ENCODE measurements at places on chromosomes 4 and X. TPM values are rescaled to one million over a fixed set of nuclear protein-coding genes. Genes with fewer than 3 reads are reported as not detected.

XAGE2 gene
- not detected for total RNA-seq

DNA sequence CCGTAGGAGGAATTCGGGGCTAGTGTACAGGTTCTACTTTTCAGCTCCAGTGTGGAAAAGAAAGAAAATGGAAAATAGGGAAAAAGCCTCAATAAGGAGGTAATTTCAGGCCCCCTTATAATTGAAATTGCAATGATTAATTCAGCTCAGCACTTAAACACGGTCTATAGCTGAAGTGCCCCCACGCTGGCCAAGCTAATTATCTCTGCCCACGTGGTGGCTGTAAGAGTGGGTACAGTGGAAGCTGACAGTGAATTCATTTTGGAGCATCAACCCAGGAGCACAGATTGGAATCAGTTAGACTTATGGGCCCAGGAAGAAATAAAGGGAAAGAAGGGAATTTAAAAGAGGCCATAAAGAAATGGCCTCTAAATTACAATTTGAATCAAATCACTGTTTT, 631.1 kb upstream of the CPEB2 start:
- no peak for DNase-seq

AMBN gene
- not detected for total RNA-seq

WDR13 gene
- total RNA-seq: 87.4 TPM

GLUD2 gene
- 2.0 TPM for total RNA-seq

CLTRN gene
- total RNA-seq: 0.51 TPM

MAGEE1 gene
- total RNA-seq: 2.6 TPM

GRCh38 chr4:140255927-140256326, 101.9 kb upstream of the MAML3 start:
- DNase-seq: no peak

- DNase-seq: no peak
Observed at GRCh38 chr4:140189805-140190204, 35.8 kb upstream of the MAML3 start.

GRCh38 chr4:58636381-58636780, 1526.2 kb upstream of the IGFBP7 start:
- no peak for DNase-seq

DNA sequence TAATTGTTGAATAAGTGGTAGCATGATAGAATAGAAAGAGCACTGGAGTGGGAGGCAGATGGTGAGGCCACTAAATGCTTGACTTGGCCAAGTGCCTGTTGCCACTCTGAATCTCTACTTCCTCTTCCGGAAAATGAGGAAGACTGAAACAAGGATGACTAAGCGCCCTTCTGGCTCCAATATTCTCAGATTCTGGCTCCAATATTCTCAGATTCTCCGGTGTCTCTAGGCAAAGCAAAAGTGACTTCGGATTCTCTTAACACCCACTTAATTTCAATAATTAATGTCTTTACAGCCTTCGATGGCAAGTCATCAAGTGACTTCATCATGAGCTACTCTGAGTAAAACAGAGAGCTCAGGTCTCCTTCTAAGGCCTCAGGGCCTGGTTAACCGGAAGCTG, 402.2 kb upstream of the FGF13 start:
- DNase-seq: no peak

- peak; percentile 85 for DNase-seq
Observed at GRCh38 chrX:102712216-102712966, at the start of gene GPRASP2. TSS of gene GPRASP2 (plus strand) at chrX:102712448. CDS start at chrX:102714870, 2,422 bp downstream.

ASMT gene
- total RNA-seq: 0.97 TPM

GRCh38 chr4:180009316-180009715, 2233.9 kb upstream of the TENM3 start:
- no peak for DNase-seq

ATOH1 gene
- not detected for total RNA-seq

AIMP1 gene
- 32.7 TPM for total RNA-seq

DNA sequence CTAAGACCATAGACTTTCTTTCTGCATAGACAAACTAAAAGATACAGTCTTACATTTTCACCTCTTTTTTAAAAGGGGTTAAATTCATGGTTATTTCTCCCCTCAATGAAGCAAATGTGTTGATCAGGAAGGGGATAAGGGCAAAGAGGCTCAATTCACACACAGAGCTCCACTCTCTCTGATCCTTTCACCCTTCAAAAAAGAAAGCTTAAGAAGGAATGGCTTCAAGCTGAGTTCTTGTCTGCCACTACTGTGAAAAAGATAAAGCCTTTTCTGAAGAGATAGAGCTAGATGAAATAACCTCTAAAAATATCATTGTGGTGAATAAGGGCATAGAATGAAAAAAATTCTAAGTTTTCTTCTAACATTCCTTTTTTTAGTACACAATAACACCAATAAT, 28.3 kb downstream of the SEPSECS start:
- no peak for DNase-seq

- no peak for DNase-seq
Observed at GRCh38 chrX:48905090-48905790, 6.2 kb downstream of the SLC35A2 start.

- DNase-seq: no peak
Observed at GRCh38 chrX:46477435-46477834, 67.8 kb downstream of the ZNF674 start.

GRCh38 chrX:25015486-25016360, at the start of gene ARX:
TSS of gene ARX (minus strand) at chrX:25015965. CDS start at chrX:25015737, 228 bp downstream.
- DNase-seq: peak; percentile 83

GRCh38 chrX:116278826-116279225, 108.3 kb downstream of the AGTR2 start:
- no peak for DNase-seq

ARL9 gene
- total RNA-seq: 0.32 TPM

DNA sequence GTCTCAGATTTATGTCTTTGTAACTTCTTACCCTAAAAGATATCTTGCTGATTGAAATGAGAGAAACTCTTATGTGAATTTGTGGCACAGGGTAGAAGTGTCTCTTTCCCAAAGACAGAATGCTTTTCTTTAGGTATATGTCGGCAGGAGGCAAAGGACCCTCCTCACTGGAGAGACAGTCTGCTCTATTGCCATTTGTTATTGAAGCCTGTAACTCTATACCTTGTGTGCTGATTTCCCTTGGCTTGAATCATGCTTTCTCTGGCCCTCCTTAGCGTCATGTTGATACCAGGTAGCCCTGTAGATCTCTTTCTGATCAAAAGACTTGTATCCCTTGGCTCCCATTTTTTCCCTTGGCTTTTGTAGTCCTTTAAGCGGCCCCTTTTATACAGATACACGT, 284.3 kb downstream of the CXXC4 start:
- DNase-seq: no peak

FLNA gene
- total RNA-seq: 5,571 TPM

All from posterior vena cava (tissue), 2 donors.